ENCODE measurements at places on chromosomes 4 and X.

DNA sequence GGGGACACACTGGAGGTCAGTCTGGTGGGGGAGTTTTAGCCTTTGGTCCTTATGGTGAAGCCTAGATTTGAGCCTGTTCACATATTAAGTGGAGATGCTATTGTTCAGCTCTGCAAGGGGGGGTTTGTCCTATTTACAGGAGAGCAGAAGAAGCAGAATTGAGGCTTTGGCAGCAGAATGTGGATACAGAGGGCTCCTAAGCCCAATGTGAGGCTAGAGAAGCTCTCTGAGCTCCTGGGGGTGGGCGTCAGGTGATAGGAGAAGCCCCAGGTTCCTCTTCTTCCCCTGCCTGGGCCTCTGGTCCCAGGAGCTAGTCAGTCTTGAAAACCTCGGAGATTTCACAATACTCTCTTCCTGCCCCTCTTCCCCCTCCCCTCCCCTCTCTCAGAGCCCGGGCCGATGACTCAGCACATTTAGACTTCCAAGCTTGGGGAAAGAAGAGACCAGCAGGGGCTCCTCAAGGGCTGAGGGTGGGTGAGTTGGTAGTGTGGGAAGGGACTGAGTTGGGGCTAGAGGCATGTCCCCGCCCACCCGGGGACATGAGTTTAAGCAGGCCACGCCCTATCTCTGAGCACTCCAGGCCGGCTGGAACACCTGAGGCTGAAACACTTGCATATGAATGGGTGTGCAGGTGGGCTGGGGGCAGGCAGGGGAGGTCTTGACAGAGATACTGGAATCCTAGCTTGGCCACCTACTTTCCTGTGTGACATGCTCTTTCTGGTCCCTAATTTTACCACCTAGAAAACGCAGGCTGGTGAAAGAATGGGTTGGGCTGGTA, 3.4 kb downstream of the TFE3 start:
- H3K27ac ChIP-seq: peak overlapping the region; percentile 85
- peak overlapping the region; percentile 82 for H3K4me3 ChIP-seq

- H3K4me1 ChIP-seq: peaks cover under 1% of the 10 kb centered on the region
- no peak overlapping the region for H3K4me3 ChIP-seq
- no peaks in the 10 kb centered on the region for H3K27me3 ChIP-seq
- H3K36me3 ChIP-seq: no peaks in the 10 kb centered on the region
- no peak for DNase-seq
Measured at GRCh38 chr4:8325291-8325973, 55.9 kb downstream of the HTRA3 start.

- H3K27me3 ChIP-seq: no peaks in the 10 kb centered on the region
- no peak overlapping the region for H3K27ac ChIP-seq
- H3K36me3 ChIP-seq: no peaks in the 10 kb centered on the region
- no peaks in the 10 kb centered on the region for H3K4me1 ChIP-seq
- H3K4me3 ChIP-seq: no peak overlapping the region
- no peak for DNase-seq
Measured at GRCh38 chr4:183408796-183409195, 35.6 kb upstream of the CDKN2AIP start.

GRCh38 chr4:103075894-103076746, 441 bp downstream of the SLC9B2 start:
- H3K4me1 ChIP-seq: peaks cover 23% of the 10 kb centered on the region
- peak overlapping the region; percentile 15 for H3K27ac ChIP-seq
- H3K27me3 ChIP-seq: no peaks in the 10 kb centered on the region
- H3K4me3 ChIP-seq: peak overlapping the region; percentile 62

Measured in adrenal gland (tissue), 19 donors.